ENCODE measurements at places on chromosomes 6 and 20.

- DNase-seq, result no peak
Observed at GRCh38 chr20:40449974-40450616, 238.9 kb downstream of the MAFB start.

DNA sequence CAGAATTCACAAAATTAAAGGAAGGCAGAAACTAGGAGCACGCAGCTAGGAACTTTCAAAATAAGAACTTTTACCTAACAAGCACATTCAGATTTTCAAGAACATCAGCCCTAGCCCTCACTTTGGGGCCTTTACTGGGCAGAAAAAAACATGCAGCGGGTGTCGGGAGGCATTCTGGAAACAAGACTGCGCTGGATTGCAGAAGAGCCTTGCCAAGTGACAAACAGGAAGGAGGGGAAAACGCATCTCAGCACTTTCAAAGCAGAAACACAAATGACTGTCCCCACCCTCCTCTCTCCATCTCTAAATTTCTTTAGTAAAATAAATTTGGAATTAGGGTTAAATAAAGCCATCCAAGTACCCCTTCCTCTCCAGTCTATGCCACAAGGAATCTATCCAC is 74.6 kb upstream of the RREB1 start:
- DNase-seq, result no peak

- DNase-seq, result no peak
Observed at GRCh38 chr6:43770372-43771209, 580 bp downstream of the VEGFA start.

- no peak for DNase-seq
Observed at GRCh38 chr6:128206610-128207426, 306.0 kb upstream of the THEMIS start.

DNA sequence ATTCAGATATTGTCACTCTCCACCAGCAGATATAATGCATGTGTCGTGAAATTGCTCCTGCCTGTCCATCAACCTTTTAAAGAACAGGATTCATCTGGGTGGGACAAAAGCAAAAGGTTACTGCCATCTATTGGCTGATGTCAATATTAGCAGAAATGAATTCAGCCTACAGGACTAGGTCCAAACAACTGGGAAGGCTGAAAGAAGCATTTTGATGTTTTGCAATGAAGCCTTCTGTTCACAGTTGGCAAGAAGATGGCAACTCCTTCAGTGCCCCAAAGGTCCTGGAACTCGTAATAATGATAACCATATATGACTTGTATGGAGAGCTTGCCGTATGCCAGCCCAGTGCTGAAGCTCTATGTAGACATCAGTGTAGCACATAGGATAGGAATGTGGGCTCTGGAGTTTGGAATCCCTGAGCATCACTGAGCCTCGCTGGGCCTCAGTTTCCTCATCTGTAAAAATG is 7.5 kb downstream of the BCAS1 start:
- peak; percentile 19 for DNase-seq

GRCh38 chr6:153074761-153075160 is 56.3 kb downstream of the RGS17 start:
- no peak for DNase-seq
